ENCODE measurements at places on chromosomes 3 and 15. TPM values are rescaled to one million over a fixed set of nuclear protein-coding genes. Genes with fewer than 3 reads are reported as not detected.
A peak's percentile ranks its signal among the peaks of the same experiment; 100 is the strongest.

GRCh38 chr3:196708467-196708866, 3.6 kb downstream of the CEP19 start:
- H3K4me3 ChIP-seq: no peak overlapping the region
- no peak for DNase-seq
- no peaks in the 10 kb centered on the region for H3K27me3 ChIP-seq
- no peak overlapping the region for H3K27ac ChIP-seq

GRCh38 chr3:132987396-132987795, 50.8 kb upstream of the TMEM108 start:
- no peak for DNase-seq
- no peaks in the 10 kb centered on the region for H3K27me3 ChIP-seq
- no peak overlapping the region for H3K27ac ChIP-seq
- H3K4me3 ChIP-seq: no peak overlapping the region
- H3K36me3 ChIP-seq: no peaks in the 10 kb centered on the region

DNA sequence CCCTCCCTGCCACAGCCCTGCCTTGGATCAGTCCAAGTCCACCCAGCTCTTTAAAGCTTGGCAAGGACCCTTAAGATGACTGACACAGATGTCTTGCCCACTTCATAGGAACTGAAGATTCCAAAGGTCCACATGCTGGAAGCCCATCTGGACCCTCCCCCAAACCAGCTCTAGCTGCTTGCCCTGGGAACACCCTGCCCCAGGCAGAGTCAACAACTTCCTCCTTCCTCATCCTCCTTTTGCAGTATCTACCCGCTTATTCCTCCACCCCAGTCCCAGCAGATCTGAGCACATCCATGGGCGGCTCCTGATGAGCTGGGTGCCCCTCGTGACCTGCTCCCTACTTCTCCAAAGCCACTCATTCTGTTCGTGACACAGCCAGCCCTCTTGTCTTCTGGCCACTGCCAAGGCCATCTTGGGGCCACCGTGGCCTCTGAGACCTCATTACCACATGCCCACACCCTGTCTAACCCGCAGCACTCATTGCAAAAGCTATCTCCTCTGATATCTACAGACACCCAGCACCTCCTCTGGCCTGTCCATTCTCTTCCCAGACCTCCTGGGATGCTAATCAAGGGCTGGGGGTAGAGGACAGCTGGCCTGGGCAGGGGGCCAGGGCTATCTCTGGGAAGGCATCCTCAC, 2.0 kb upstream of the PFKFB4 start:
- H3K27me3 ChIP-seq: peaks cover 9% of the 10 kb centered on the region
- DNase-seq: no peak
- no peak overlapping the region for H3K27ac ChIP-seq
- peak overlapping the region; percentile 25 for H3K4me3 ChIP-seq
- H3K36me3 ChIP-seq: no peaks in the 10 kb centered on the region
- H3K4me1 ChIP-seq: peaks cover 38% of the 10 kb centered on the region

DNA sequence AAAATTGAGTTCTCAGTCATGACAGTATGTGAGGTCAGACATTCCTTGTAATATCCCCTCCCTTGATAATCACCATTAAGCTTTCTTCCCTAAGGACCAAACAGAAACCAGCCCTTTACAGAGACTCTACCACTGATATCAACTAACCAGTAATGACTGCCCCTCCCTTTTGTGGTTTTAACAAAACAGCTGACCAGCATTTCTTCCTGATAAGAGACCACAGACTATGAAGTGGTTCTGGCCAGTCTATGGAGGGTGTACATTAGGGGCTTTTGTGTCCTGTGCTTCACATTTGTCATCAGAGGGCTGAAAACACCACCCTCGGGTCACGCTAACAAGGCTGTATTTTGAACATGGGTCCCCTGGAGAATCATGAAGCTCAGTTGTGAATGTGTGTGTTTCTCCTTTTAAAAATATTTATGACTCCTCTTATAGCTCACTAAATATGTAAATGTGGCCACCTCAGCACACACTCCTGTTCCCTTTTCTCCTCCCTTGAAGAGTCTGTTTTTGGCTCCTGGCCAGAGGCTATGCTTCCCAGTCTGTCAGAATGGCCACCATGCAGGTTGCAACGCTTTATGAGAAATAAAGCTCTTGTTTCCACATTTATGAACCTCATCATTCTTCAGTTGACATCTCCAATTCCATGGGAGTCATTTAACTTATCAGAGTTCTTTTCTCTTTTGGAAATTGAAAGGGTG, 239.3 kb downstream of the CPNE4 start:
- peaks cover 9% of the 10 kb centered on the region for H3K4me1 ChIP-seq
- no peaks in the 10 kb centered on the region for H3K36me3 ChIP-seq
- no peak overlapping the region for H3K4me3 ChIP-seq
- H3K27ac ChIP-seq: no peak overlapping the region

CPLX3 gene
- total RNA-seq: 0.14 TPM

- no peak overlapping the region for H3K4me3 ChIP-seq
- no peaks in the 10 kb centered on the region for H3K4me1 ChIP-seq
- no peaks in the 10 kb centered on the region for H3K27me3 ChIP-seq
- no peak for DNase-seq
- H3K27ac ChIP-seq: no peak overlapping the region
Measured at GRCh38 chr3:147616998-147617619, 207.9 kb downstream of the ZIC1 start.

- no peak for DNase-seq
- no peaks in the 10 kb centered on the region for H3K27me3 ChIP-seq
Measured at GRCh38 chr3:145801696-145802095, 359.3 kb downstream of the PLOD2 start.

DNA sequence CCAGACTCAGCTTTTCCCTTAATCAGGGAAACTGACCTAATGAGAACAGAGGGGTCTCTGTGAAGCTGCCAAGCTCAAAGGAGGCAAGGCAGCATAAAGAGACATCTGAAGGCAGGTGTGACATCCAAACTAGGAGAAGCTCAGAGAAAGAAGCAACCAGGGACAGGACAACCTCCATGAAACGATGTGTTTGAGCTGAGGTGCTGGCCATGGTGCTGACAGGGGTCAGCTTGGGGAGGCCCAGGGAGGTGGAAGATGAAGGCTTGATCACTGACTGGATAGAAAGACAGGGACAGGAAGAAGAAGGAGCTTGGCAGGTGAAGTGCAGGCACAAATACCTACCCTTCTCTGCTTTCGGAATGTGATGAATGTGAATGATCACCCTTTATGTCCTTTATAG, 179.5 kb upstream of the NSMCE3 start:
- H3K27me3 ChIP-seq: no peaks in the 10 kb centered on the region
- DNase-seq: no peak
- no peak overlapping the region for H3K27ac ChIP-seq
- H3K4me1 ChIP-seq: peaks cover 8% of the 10 kb centered on the region
- no peak overlapping the region for H3K4me3 ChIP-seq

- peak overlapping the region; percentile 47 for H3K4me3 ChIP-seq
- DNase-seq: no peak
- no peaks in the 10 kb centered on the region for H3K27me3 ChIP-seq
- peaks cover 9% of the 10 kb centered on the region for H3K36me3 ChIP-seq
- peaks cover 67% of the 10 kb centered on the region for H3K4me1 ChIP-seq
Measured at GRCh38 chr3:46931631-46932331, 44.8 kb downstream of the CCDC12 start.

PLA2G4E gene
- total RNA-seq: not detected

DNA sequence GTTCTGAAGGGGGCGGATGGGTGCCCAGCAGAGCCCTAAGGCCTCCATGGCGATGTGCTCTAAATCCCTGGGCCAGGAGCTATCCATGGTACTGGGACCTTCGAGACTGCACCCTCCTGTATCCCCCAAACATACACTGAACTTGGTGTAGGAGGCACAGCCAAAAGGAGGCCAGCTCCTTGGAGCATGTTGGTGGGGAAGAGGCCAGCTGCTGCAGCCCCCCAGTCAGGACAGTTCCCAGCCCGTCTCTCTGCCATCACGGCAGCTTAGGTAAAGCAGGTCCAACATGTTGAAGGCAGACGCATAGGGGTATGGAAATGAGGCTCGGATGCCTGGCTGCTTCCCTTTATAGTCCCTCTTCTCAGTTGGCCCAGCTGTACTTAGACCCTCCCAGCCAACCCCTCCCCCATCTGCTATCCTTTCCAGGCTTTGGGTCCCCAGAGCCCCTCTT, 1.8 kb downstream of the CAMKV start:
- peaks cover 26% of the 10 kb centered on the region for H3K27me3 ChIP-seq
- no peak for DNase-seq
- no peaks in the 10 kb centered on the region for H3K4me1 ChIP-seq
- no peak overlapping the region for H3K27ac ChIP-seq
- no peaks in the 10 kb centered on the region for H3K36me3 ChIP-seq

RTP4 gene
- total RNA-seq: 3.4 TPM

GRCh38 chr3:15556512-15556911, 35.0 kb upstream of the COLQ start:
- no peak for DNase-seq
- no peaks in the 10 kb centered on the region for H3K36me3 ChIP-seq
- no peak overlapping the region for H3K4me3 ChIP-seq

DNA sequence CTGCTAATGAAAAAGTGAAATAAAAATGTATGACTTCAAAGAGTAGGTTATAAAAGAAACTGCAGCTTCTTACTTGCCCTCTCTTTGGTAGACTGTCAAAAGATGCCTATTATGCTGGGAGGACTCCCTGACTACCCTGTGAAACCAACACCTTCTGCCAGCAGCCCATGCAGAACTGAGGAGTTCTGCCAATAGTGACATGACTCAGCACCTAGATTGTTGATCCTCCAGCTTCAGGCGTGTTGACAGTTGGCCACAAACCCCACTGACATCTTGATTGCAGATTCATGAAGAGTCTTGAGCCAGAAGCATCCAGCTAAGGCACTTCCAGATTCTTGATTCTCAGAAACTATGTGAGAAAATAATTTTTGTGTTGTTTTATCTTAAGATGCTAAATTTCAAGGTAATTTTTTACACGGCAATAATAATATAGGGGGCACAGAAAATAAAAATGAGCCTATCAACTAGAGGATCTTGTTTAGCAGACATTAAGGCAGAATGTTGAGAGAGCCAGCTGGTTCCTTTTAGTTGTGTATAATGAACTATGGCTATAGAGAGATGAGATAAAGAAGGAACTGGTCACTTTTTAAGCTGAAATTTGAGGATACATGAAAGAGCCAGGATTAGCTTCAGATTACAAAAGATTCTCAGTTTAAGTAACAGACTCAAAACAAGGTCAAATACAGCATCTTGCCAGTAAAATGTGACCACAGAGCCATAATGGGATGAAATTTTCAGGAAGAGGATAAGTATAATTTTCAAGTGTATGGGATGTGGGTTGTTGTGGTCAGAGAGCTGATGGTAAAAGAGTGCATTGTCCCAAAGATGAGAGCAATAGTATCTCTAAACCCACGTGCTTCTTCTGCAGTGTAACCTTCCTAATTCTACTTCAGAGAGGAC, 588.7 kb upstream of the CBLB start:
- peaks cover 20% of the 10 kb centered on the region for H3K4me1 ChIP-seq
- peak overlapping the region; percentile 72 for H3K27ac ChIP-seq
- peak overlapping the region; percentile 60 for H3K4me3 ChIP-seq
- peaks cover 6% of the 10 kb centered on the region for H3K36me3 ChIP-seq
- peak; percentile 54 for DNase-seq

DNA sequence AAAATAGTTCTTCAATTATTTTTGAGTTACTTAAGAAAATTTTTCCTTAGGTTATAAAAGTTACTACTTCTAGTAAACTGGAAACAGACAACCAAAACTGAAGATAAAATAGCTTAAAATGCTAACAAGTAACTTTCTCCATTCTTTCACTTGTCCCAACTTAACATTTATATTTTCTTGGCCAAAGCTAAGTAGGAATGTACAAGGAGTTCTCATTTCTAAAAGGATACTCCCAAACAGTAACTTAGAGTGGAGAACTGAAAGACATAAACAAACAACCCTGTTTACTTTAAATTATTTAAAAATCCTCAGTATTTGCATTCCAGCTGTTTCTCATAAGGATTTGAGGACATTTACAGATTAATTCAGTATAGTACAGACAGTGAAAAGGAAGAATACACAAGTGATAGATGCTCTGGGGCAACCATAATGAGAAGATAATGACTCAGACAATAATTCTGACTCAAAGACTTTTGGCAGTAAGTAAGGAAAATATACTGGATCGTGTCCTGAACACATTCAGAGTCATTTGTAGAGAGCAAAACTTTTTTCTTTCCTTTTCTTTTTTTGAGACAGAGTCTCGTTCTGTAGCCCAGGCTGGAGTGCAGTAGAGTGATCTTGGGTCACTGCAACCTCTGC, 29.2 kb upstream of the ANXA2 start:
- peak overlapping the region; percentile 5 for H3K27ac ChIP-seq
- DNase-seq: no peak
- no peaks in the 10 kb centered on the region for H3K27me3 ChIP-seq
- H3K36me3 ChIP-seq: peaks cover 8% of the 10 kb centered on the region
- no peaks in the 10 kb centered on the region for H3K4me1 ChIP-seq

SUSD5 gene
- total RNA-seq: not detected

DNA sequence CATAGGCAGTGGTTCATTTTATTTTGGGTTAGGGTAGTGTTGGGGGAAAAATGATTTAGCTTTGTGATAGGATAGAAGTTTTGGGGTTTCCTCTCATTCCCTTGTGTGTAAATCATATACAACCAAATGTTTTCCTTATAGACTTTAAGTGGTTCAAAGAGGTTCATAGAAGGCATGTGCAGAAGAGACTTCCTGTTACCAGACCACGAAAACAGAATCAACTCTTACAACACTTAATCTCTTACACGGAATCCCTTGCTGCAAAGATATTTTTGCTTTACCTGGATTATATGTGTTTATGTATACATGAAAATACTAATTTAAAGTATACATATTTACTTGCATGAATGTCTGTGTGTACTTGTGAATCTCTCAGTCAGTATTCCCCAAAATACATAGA, 2.9 kb downstream of the TMOD2 start:
- no peaks in the 10 kb centered on the region for H3K36me3 ChIP-seq
- no peak overlapping the region for H3K4me3 ChIP-seq
- peaks cover 15% of the 10 kb centered on the region for H3K4me1 ChIP-seq

GRCh38 chr3:185519021-185519420, 20.2 kb upstream of the TMEM41A start:
- H3K4me1 ChIP-seq: no peaks in the 10 kb centered on the region
- H3K27ac ChIP-seq: no peak overlapping the region
- no peak for DNase-seq
- peaks cover 21% of the 10 kb centered on the region for H3K27me3 ChIP-seq
- no peaks in the 10 kb centered on the region for H3K36me3 ChIP-seq

EBLN2 gene
- 7.0 TPM for total RNA-seq

ISG20 gene
- 215 TPM for total RNA-seq
